H9 (cell line): ENCODE measurements at places on chromosomes 1 and 21. TPM values are rescaled to one million over a fixed set of nuclear protein-coding genes. Genes with fewer than 3 reads are reported as not detected.

Gene LCE1C
- not detected in 2 replicates for total RNA-seq

Gene ANKRD65
- total RNA-seq = 3.1 and 3.2 TPM in 2 replicates

Gene MX2
- 1.8 and 1.9 TPM in 2 replicates for total RNA-seq

Gene STK40
- 26.2 and 27.5 TPM in 2 replicates for total RNA-seq

DNA sequence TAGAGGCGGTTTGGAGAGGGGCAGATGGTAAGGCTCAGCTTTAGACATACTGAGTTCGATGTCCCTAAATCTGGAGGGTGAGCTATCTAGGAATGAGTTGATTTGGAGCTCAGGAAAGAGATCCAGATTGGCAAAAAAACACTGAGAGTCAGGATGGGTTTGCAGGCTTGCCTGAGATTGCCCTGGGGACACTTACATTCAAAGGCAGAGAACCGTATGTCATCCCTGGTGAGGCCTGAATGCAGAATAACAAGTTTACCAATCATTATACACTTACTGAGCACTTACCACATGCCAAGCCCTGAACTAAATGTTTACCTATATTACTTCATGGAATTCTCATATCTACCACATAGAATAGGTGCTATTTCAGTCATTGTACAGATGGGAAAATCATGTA lies 27.5 kb downstream of the TFAP2E start:
- no peaks in the 10 kb centered on the region for H3K27me3 ChIP-seq
- H3K27ac ChIP-seq = no peak overlapping the region
- H3K36me3 ChIP-seq = peaks cover 33% of the 10 kb centered on the region
- no peak overlapping the region for H3K4me3 ChIP-seq
- DNase-seq = no peak
- no peaks in the 10 kb centered on the region for H3K4me1 ChIP-seq
